ENCODE measurements at places on chromosomes 6 and 20.

DNA sequence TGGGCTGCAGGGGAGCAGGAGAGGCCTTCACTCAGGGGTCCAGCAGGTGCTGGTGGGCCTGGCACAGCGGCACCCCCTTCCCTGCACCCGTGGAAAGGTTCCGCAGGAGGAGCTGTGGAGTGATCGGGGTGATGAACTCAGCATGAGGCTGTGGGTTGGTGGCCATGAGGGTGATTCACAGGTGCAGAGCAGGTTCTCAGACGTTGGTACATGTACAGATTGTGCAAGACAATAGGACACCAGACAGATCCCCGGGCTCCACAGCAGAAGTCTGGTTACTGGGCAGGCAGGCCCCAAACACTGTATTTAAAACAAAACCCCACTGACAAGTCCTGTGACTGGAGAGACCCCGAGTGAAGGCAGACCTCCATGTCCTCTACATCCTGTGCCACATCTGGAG is 151.6 kb upstream of the CDH4 start:
- no peak for DNase-seq

GRCh38 chr6:118313208-118313607 is 234.9 kb upstream of the PLN start:
- no peak for DNase-seq

- no peak for DNase-seq
These were observed 60.5 kb upstream of the SLC22A23 start for GRCh38 chr6:3517350-3517749.

DNA sequence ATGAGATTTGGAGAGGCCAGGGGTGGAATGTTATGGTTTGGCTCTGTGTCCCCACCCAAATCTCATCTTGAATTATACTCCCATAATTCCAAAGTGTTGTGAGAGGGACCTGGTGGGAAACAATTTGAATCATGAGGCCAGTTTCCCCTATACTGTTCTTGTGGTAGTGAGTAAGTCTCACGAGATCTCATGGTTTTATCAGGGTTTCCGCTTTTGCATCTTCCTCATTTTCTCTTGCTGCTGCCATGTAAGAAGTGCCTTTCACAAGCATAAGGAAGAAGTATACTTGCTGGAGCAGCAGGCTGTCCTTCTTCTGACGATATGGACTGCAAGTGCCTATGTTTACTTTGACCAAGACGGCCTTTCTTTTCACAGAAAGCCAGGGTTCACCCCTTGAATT is 270.5 kb downstream of the ESR1 start:
- no peak for DNase-seq

DNA sequence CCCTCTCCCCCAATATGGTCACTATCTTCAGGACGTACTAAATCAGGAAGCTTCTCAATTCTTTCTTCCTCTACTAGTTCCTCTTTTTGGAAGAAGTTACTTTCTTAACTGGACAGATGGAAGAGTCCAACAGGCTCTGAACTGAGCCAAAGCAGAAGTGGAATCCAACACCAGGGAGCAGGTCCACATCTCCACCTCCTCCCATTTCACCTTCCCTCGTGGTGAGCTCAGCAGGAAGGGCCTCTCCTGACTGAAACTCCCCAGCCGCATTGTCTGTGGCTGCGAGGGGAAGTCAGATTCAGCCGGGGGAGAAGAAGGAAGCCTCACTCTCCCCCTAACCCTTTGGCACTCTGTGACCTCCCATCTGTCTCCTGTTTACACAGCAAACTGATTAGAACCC is 63.8 kb upstream of the UST start:
- DNase-seq, result no peak

DNA sequence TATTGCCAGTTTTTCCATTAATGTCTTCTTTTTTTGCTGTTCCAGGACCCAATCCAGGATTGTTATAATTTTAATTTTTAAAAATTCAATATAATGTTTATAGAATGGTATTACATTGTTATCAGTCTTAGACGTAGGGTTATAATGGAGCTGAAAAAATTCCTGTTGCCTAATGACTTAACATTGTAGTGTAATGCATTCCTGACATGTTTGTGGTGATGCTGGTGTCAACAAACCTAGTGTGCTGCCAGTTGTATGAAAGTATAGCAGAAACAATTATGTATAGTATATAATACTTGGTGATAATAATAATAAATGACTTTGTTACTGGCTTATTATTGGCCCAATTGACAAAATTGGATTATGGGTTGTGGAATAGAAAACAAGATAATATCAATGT is 30.4 kb downstream of the KIZ start:
- no peak for DNase-seq

DNA sequence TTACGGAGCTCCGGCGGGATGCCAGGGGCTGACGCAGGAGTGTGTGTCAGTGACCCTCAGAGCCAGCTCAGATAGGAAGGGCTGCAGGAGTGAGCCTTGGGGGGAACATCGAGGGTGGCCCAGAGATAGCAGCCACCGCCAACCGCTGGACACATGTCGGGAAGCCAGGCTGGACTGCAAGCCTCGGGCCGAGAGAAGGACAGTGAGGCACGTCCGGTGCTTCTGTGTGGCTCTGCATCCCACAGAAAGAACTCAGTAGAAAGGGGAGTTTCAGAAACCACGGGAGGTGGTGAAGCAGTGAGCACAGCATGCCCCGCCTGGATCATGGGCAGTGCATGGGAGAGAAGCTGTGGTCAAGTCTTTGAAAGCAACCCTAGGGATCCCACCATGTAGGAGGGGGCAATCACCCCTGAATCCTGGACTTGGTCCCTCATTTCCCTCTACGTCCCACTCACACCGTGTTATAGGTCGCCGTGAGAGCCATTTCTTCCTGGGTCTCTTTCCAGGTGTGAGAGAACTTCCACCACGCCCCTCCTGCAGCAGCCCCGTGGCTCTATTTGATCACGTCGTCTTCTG is 383.7 kb upstream of the CDH4 start:
- DNase-seq, result no peak

GRCh38 chr6:47495207-47495606 is 17.6 kb downstream of the CD2AP start:
- DNase-seq, result no peak

DNA sequence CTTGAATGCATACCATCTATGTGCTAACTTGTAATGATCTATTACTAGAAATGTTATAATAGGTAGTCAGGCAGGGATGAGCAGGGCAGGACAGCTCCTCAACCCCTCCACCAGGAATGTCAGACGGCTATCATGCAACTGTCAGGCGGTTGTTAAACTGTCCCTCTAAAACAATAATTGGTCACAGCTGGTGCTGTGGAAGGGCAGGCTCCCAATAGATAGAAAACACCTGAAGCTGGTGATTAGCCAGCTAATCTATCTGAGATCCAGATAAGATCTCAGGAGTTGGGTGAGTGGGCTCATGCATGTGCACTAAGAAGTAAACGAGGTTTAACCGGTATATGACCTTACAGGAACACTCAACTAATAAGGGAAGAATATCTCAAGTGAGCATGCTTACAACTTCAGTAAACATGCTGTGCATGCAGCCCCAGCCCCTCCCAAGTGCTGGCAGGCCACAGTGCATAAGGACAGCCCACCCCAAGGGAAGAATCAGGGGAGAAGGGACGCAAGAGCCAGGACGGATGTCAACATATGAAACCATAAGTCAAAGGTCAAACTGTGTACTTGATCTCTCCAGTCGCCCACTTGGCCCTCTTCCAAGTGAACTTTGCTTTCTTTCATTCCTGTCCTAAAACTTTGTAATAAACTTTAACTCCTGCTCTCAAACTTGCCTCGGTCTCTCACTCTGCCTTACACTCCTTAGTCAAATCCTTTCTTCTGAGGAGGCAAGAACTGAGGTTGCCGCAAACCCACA is 566.2 kb upstream of the NRSN1 start:
- no peak for DNase-seq

- no peak for DNase-seq
These were observed 153.1 kb downstream of the EPHA7 start for GRCh38 chr6:93266116-93266817.

- DNase-seq, result no peak
These were observed 36.8 kb downstream of the ZMYND8 start for GRCh38 chr20:47319517-47320252.

DNA sequence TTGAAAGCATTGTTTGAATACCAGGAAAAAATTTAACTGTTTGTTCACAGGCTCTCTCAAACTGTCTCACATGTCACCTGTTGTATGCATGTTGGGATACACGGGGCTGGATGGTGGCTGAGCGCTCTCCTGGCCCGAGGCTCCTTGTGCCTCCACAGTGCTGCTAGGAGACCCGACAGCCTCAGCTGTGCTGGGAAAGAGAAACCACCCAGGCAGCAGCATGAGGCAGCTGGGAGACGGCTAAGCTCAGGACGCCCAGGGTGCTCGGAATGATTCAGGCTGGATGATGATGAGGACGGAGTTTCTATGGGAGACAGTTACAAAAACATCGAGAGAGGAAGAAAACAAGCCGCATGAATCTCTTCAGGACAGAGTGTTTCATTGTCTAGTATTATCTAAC is 278.0 kb upstream of the CDH4 start:
- no peak for DNase-seq

DNA sequence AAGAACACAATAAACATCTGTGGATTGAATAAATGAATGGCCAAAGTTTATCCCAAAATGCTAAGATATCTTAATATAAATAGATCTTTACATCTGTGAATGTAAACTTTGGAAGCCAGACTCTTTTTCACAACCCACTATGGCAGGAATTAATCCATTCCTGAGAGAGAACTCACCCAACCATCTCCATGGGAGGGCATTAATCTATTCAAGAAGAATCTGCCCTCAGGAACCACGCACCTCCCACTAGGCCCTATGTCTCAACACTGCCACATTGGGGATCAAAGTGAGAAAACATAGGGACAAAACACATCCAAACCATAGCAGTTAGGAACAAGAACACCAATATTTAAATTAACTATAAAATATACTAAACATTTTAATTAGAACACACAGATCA is 3.4 kb downstream of the UBE3D start:
- no peak for DNase-seq

GRCh38 chr6:113627480-113627879 is 229.7 kb upstream of the MARCKS start:
- DNase-seq, result no peak

GRCh38 chr6:46323312-46323965 is 152.7 kb upstream of the ENPP5 start:
- DNase-seq, result no peak

- DNase-seq, result no peak
These were observed 27.2 kb downstream of the BRPF3 start for GRCh38 chr6:36223706-36224105.

GRCh38 chr6:116405138-116405537 is 34.4 kb downstream of the DSE start:
- no peak for DNase-seq

- DNase-seq, result no peak
These were observed 52.0 kb downstream of the ITCH start for GRCh38 chr20:34415079-34415478.

GRCh38 chr6:20098267-20098876 is 113.9 kb downstream of the MBOAT1 start:
- DNase-seq, result no peak

DNA sequence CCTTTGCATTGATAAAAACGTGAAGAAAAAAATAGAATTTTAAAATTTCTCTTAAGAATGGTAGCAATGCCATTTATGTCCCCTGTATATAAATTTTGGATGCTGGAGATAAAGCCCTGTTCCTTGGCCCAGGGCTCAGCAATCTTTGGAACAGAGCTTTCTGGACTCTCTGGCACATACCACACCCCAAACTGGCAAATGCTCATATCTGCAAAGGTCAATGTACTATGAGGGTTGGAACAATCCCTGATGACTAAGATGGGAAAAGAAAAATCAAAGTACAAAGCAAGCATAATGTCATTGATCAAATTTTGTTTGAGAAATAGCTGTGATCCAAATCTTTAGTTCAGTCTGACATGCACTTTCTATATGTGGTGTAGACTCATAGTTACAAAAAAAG is 158.1 kb upstream of the HCRTR2 start:
- no peak for DNase-seq

DNA sequence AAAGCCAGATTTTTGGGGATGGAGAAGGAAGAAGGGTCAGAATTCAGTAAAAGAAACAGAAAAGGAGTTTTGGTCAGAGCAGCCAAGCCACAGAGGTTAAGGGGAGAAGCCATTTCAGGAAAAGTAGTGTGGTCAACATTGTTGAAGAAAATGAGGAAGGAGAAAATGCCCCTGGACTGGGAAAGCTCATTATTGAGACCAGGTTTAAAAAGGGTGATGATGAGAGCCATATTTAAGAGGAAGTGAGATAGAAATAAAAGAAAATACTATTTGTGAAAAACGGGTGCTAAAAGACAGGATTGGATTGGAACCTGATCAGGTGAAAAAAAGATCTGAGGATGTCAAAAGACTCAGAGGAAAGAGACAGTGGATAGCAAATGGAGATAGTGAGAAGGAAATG is 75.8 kb downstream of the CEP162 start:
- no peak for DNase-seq

- DNase-seq, result no peak
These were observed at the start of gene CDH26 for GRCh38 chr20:59958123-59958522. TSS of gene CDH26 (plus strand) at chr20:59958423. CDS start at chr20:59958727, 304 bp downstream.

GRCh38 chr6:125196613-125197012 is 43.0 kb downstream of the TPD52L1 start:
- DNase-seq, result no peak

- DNase-seq, result peak; percentile 5
These were observed 6.6 kb downstream of the TRIM15 start for GRCh38 chr6:30169658-30170614.
